AG10803 (cell line): ENCODE measurements at places on chromosomes 4 and X.

GRCh38 chrX:156003486-156004185 is 6.1 kb downstream of the IL9R start:
- no peak for DNase-seq

DNA sequence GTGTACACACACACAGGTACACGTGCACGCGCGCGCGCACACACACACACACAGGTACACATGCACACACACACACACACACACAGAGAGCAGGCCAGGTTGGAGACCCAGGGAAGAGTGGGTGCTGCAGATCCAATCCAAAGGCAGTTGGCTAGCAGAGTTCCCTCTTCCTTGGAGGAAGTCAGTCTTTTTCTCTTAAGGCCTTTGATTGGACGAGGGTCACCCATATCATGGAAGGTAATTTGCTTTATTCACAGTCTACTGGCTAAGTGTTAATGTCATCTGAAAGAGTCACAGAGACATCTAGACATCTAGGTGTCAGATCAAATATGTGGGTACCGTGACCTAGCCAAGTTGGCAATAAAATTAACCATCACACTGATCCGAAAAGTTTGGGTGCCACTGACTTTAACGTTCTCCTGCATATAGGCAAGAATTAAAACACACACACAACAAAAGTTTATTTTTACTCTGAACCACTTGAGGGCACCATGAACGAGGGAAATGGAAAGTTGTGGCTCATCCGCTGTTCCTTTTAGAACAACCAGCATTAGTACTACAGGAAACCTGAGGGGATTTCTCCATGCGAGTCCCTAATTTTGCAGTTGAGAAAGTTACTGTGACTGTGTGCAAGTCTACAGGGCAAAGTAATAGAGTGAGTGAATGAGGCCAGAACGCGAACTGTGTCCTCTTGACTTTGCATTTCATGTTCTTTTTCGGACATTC is 66.0 kb upstream of the STOX2 start:
- no peak for DNase-seq

DNA sequence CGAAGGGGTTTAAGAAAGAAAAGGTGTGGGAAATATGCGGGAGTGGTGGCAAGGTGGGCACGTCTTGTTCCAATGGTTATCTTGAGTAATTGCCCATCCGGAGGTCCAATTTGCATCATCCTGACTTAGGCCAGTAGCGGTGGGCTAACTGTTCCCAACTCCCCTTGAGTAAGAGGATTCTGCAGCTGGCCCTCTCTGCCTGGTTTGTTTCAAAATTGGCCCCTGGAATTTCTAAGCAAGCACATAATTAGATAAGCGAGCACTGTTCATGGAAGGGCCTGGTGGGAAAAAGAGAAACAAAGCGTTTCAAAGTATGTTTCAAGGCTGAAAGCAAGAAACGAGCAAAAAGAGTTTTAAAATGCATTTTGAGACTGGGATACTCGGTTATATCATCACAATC is 198.2 kb downstream of the CEP135 start:
- DNase-seq: no peak

DNA sequence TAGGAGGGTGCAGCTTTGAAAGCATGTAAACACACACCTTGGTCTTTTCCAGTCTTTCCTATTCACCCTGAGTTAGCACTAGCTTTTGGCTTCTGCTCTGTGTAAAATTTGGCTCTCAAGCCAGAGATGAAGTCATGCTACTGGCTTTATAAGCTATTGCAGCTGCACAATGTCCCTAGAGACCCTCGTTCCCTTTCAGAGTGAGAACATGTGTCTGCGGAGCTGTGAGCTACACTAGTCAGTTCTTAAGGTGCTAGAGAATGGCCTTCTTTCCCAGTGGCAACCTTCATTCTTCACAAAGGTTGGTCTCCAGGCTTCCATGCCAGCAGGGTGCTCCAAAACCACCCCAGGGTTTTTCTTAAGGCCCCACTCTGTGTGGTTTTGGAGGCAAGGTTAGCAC is 199.1 kb downstream of the SPATA18 start:
- DNase-seq: peak; percentile 17

DNA sequence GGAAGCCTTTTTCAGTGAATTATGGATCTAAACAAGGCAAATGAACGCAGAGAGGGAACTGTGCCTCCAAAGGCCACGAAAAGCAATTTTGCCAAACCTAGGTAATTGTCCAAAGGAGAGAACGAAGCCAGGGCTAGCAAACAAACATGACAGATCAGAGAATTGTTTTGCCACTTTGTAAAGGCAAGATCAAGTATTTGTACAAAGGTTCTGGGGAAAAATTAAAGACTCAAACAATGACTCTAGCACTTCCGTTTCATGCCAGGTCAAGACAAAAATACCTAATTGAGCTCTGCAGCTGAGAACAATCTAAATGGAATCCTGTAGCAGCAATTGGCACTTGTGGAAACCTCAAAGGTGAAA is 8.5 kb downstream of the RBM47 start:
- DNase-seq: no peak

DNA sequence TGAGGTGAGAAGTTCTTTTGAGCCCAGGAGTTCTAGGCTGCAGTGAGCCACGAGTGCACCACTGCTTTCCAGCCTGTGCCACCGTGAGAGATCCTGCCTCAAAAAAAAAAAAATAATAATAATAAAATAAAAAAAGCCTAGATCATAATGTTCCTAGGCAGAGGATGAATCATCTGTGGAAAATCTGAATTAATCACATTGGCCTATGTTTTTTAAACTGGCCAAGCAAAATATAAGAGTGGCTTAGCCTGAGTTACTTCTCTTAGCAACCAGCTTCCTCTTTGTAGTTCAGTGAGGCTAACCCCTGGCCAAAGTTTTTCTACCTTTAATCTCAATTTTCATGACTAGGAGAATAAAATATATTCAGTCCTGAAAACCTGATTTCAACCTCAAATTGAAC is 614.6 kb downstream of the PPP4R3C start:
- DNase-seq: no peak

DNA sequence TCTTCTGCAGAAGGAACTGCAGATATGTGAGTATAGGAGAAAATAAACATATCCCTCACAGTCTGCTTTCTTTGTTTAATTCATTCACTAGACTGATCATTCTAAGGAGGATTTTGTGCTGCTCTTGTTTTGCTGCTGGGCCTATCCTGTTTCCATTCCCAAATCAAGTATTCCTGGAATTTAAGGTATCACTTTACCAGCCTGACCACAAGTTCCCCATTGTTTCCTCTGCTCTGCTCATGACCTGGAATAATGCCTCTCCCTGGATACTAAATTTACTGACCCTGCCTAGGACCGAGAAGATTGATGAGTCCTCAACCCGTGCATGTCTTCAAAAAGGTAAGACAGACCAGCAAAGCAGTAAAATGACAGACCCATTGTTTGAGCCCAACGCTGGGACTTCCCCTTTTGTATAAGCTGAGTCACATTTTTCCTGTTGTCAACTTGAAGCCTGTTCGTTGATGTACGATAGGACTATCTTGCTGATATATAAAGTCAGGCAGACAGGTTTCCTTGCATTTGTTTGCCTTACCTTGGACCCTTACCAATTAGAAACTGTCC is 85.5 kb upstream of the TET2 start:
- DNase-seq: no peak

GRCh38 chr4:186891859-186892486 is 168.3 kb upstream of the FAT1 start:
- DNase-seq: no peak

DNA sequence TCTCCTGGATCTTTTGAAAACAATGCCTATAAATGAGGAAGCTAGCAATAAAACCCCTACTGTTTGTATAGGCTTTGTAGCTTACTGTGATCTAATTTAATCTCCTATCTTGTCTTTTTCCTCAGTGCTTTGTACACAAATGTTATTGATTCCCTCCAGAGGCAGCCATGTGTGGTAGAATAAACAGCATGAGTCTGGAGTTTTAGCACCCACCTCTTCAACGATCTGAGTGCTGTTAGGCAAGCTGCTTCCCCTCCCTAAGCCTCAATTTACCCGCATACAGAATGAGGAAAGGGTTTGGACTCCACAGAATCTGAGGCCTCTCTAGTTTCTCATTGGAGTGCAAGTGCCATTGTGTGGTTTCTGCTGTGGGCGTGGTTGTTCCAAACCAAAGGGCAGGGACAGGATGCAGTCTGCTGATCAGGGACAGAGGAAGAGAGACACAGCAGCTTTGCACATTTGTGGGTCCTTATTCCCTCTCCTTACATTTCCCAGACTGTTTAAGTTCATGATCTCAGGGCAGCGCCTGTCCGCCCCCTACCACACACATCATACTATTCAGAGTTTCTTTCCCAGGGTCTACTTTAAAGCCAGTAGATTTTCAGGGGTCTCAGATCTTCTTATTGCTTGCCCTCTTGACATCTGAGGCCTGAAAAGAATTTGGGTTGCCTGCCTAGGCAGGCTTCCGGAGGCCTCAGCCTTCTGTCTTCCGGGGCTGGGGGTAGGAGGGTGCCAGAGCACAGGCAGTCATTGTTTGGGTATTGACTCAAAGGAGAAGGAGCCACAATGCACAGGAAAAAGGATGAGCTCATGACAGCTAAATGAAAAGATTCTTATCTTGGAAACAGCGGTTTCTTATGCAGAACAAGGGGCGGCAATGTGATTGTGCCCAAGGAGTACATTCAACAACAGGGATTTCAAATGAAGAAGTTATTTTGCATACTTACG is 114.9 kb upstream of the TEX13D start:
- peak; percentile 22 for DNase-seq

DNA sequence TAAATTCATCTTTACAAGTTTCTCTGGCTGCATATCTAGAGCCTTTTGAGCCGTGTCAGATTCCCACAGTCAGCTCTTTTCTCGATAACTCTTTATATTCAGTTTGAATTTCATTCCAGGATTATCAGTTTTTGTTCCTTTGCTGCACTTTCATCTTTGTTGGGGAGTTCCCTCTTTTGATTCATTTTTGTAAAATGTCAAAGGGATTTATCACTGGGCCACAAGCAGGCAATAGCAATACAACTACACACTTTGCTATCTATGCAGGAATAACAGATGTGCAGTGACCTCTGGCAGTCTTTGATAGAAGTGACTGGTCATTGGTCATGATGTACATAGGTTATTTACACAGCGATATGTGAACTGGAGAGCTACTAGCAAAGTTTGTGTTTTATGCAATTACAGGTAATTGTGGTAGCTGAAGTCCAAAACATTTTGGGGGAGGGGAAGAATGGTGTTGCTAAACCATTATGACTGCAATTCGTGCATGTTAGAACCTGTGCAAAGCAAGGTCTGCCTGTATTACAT is 43.8 kb downstream of the HPGDS start:
- DNase-seq: no peak

- DNase-seq: no peak
Observed at GRCh38 chrX:21912989-21913388, 27.5 kb upstream of the SMS start.

GRCh38 chr4:109134268-109134667 is 168.2 kb downstream of the COL25A1 start:
- DNase-seq: peak; percentile 2

DNA sequence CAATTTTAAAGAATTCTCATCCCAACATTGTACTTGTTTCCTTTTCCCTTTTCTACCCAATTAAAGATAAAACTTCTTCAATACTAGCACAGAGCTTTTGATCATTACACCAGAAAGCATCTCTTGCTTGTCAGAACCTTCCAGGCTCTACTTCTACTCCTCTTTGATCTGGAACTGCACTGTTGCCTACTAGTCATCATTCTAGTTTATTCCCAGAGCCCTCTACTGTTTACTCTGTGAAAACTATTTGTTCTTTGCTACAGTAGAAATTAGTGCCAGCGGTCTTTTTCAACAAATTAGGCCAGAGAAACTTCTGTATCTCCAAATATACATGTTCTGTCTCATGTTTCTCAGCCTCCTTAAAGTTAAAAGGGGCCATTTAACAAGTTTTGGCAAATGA is 46.8 kb upstream of the TMPRSS11F start:
- DNase-seq: no peak

DNA sequence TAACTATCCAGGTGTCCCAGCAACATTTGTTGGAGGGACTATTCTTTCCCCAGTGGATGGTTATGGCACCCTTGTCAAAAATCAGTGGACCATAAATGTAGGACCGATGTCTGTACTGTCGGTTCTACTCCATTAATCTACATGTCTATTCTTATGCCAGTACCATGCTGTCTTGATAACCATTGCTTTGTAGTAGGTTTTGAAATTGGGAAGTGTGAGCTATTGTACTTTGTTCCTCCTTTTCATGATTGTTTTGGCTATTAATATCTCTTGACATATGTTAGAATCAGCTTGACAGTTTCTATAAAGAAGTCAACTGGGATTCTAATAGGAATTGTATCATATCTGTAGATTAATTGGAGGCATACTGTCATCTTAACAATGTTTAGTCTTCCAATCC is 112.7 kb downstream of the HNRNPD start:
- no peak for DNase-seq

GRCh38 chrX:136941396-136942337 is 61.1 kb upstream of the RBMX start:
- no peak for DNase-seq

DNA sequence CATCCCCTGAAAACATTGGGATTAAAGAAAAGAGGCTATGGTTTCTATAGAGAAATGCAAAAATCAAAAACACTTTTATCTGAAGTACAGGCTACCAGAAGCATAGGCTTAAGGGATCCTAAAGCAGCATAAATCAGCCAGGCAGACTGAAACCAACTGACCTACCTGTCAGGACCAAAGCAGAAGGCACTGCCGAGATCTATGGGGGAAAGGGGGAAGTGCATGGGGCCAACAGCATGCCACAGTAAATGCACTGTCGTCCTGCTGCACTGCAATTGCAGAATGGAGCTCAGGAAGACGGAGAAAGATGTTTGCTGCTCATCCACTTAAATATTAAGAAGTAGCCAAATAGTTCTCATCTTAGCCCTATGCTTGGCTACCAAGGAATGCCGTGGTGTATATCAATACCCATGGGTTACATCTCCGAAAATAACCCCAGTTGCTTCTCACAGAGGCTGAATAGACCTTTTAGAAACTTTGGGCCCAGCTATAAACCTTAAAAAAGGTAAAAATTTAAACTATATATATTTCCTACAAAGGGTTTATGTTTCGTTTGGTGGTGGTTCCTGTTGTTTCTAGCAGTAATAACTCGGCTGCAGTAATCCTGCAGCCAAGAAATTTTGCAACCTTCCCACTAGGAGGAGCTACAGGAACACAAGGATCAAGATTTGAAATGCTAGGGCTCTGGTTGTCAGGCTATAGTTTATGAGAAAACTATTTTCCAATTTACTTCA is 312.2 kb upstream of the DIAPH2 start:
- DNase-seq: peak; percentile 60

DNA sequence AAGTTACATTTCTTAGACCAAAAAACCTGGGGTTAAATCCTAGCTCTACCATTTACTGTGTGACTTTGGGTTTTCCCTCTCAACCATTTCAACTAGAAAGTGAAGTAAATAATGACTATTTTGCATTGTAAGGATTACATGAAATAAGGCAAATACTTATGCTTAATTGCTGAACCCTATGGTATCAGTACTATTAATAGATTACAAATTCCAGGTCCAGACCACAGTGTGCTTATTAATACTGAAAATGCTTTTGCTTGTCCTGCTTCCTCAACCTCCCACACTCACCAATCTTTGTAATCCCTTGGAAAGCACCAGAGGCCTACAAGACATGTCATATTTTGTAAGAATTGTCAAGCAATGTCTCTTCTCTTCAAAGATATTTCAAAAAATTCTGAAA is 456.5 kb downstream of the SPOCK3 start:
- DNase-seq: no peak

- no peak for DNase-seq
Observed at GRCh38 chr4:169668069-169668721, 47.8 kb downstream of the CLCN3 start.

GRCh38 chrX:48676106-48676892 is 7.3 kb upstream of the WAS start:
- DNase-seq: peak; percentile 80
